Right atrium auricular region (tissue), 2 donors: ENCODE measurements at places on chromosomes 4 and X.

GRCh38 chr4:7837597-7838135 lies 102.0 kb downstream of the AFAP1 start:
- no peak for DNase-seq

DNA sequence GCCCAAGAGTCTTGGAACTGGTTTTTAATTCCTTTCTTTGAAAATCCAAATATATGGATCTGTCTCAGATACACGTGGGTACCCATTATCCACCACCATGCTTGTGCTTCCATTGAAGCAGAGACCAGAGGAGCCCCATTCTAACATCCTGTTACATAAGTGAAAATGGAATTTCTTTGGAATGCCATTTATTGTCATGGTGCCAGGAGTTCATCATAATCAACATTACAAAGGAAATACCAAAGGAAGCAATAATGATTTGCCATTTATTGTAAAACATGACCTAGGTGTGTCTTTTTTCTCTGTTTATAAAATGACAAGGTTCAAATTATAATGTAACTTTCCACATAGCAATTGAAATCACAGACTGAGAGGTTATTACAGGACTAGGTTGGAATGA lies 61.7 kb downstream of the PALLD start:
- no peak for DNase-seq

GRCh38 chrX:135982860-135983259 lies 2.4 kb upstream of the SLC9A6 start:
- DNase-seq: no peak

GRCh38 chrX:154378059-154378798 lies 866 bp upstream of the EMD start:
- no peak for DNase-seq

DNA sequence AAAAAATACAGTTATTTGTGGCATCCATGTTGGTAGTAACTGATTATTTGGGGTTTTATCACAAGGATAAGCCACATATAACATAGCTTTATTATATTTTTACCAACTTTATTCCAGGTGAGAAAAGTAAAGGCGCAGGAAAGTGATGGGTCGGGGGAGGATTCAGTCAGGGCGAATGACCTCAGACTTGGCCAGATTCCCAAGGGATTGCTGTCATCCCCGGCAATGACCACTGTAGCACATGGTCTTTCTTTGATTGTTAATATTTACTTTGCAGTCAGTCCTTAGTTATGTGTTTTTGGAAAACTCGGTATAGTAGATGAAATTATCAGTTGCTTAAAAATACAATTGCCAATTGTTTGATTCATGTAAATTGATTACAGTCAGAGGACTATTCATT lies 17.6 kb downstream of the GRIA3 start:
- no peak for DNase-seq

- no peak for DNase-seq
These were observed 30.4 kb downstream of the MAPK10 start for GRCh38 chr4:86329431-86329830.

DNA sequence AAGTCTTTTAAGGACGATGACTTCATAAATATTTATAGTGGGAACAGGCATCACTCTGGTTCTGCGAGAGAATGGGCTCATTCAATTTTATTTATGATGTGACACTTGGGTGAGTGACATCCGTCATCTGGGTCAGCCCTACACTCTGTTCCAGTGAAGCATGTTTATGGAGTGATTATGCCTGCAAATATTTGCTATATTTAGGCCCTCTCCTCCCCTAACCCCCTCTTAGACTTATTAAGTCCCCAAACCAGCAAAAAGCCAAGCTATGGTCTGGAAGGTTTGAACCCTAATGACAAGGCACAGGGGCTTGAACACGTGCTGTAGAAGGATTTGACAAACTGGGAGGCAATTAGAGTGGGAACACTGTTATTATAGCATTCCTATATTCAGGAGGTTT lies 55.9 kb downstream of the C4orf51 start:
- no peak for DNase-seq

- no peak for DNase-seq
These were observed 12.9 kb upstream of the ODAM start for GRCh38 chr4:70182517-70183167.

GRCh38 chr4:16827794-16828724 lies 70.4 kb downstream of the LDB2 start:
- no peak for DNase-seq

DNA sequence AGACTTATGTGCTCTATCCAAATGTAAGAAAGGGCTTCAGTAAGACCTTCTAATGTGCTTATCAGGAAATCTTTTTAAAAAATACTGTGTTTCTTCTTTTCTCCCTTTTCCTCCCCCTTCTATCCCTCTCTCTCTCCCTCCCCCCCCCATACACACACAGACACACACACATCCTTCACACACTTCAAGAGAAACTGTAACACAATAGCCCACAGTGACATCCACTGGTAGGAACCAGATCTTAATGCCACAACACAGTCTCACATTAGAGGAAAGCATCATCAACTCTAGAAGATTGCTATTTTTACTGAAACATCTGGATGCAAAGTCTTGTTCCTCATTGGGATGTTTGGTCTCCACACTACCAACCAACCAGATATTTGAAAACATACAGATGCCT lies 4.6 kb downstream of the PCDH19 start:
- DNase-seq: no peak

- no peak for DNase-seq
These were observed 76.4 kb downstream of the JAKMIP1 start for GRCh38 chr4:6123976-6124375.

DNA sequence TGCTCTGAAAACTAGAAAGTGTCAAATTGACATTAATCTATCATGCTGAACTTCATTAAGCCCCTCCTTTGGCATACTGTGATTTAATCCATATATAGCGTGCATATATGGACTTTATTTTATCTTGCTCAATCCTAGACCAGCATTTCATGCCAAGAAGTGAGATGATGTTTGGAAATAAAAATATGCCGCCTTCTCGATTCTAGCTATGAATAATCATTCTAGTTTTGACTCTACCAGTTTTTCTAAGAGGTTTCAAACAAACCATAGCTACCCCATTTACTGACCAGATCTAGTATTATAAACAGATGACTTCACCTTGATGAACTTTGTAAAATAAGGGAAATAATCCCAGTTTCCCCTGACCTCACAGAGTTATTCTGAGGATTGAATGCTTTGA lies 95.0 kb downstream of the ARX start:
- no peak for DNase-seq

DNA sequence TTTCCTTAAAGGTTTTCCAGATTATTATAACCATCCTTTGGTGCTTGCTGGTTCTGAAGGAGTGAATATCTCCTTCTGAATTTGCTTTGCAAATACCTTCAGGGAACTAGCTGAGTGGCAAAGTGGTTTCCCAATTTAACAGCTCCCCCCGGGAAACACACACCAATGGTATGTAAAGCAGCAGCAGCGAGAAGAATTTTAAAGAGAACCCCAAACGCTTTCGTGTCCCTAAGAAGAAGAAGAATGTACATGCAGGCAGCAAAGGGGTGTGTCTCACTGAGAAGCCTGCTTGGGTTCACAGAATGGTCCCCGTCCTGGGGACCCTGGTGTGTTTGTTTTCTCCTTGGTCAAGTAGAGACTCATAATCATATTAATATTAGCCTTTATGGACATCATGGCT lies 4.2 kb upstream of the AKAP17A start:
- peak; percentile 21 for DNase-seq

- DNase-seq: no peak
These were observed 392.8 kb upstream of the NR3C2 start for GRCh38 chr4:148834804-148835631.

GRCh38 chr4:143616771-143617170 lies 83.7 kb downstream of the FREM3 start:
- DNase-seq: no peak

GRCh38 chrX:36388901-36389300 lies 469.4 kb downstream of the CFAP47 start:
- no peak for DNase-seq

DNA sequence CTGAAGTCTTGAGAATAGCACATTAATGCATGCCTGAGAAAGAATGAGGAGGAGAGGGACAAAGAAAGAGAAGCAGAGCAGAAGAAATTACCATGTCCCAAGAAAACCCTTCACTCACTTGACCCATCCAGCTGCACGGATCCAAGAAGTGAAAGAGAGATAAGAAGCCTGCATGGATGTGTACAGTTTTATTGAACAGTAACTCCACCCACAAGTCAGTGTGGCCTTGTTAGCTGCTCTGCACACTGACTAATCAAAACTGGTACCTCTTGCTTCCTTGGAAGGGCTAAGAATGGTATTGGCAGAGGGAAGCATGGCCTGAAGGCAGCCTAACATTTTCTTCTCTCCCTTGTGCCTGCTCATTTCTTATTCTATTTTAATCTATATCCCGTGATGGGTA lies 163.9 kb downstream of the SLC7A11 start:
- no peak for DNase-seq

DNA sequence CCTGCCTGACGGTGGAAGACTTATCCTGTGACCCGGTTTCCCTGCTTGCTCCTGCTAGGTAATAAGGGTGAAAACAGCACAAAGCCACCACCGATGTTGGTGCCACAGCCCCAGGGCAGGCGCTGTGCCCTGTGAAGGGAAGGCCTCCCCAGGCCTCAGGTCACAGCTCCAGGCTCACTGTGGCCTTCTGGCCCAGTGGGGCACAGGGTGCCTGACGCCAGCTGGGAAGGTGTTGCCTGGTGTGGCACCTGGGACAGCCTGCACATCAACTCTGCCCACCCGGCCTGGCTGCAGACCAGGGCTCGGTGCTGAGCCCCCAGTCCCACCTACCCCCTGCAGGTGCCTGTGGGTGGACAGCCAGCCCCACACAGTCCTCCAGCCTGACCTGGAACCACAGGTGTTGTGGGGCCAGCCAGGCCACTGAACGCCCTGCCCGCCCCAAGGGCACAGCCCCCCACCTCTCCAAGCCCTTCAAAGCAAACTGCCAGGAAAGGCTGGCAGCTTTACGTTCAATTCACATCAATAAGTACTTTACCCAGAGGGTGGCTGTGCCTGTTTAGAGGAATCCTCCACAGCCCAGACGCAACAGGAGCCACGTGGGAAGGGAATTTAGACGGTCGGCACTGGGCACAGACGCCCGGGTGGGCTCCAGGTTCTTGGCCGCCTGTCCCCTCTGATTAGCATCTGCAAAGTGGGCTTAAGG lies 54.3 kb downstream of the ZFYVE28 start:
- DNase-seq: no peak

- no peak for DNase-seq
These were observed 8.0 kb downstream of the AMOT start for GRCh38 chrX:112832481-112833095.

DNA sequence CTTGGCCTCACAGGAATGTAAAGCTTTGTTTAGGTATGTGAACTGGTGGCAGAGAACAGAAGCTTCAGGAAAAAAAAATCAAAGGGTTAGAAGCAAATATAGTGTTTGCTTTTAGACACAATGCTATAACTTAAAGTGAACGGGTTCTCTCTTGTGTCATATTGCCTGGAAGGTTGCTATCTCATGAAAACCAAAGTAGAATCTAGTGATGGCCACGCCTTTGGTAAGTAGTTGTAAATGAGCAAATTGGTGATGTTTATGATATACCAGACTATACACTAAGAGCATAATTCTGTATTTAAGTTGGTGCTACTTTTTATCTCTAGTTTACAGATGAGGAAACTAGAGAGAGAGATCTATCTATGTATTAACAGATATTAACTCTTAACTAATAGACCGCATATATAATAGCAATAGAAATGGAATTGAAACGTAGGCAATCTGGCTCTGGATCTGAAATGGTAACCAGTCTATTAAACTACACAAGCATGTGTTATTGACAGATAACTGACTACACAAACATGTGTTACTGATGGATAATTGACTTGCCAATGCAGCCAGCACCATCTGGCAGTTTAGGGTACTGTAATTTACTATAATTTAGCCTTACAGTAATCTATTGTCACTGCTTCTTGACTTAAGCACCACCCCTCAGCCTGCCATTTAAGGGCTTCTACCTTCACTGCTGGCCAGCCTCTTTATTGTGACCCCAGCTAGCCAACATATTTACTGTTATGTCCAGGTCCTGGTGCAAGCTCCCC lies 40.8 kb downstream of the HCCS start:
- no peak for DNase-seq

- DNase-seq: no peak
These were observed 3.9 kb downstream of the ARL13A start for GRCh38 chrX:100973411-100973810.

GRCh38 chrX:1511150-1511549 lies 25.8 kb downstream of the P2RY8 start:
- DNase-seq: no peak

- no peak for DNase-seq
These were observed 408.6 kb upstream of the PABPC4L start for GRCh38 chr4:134610172-134610571.

- no peak for DNase-seq
These were observed 498.1 kb downstream of the NLGN4X start for GRCh38 chrX:5730556-5730955.

DNA sequence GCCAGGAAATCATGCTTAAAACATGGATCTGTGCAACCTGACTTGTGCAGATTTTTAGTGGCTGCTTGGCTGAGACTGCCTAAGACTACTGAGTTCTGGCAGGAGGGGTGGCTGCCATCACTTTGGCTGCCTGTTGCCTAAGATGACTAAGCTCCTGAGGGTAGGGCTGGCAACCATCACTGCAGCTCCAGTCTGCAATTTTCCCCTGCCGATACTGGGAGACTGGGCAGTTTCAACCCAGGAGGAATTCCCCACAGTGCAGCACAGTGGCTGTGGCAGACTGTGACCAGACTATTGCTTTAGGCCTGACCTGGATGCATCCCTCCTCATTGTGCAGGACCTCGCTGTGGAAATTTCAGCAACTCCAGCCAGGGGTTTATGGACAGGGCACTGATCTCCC lies 544.9 kb downstream of the ANKRD50 start:
- DNase-seq: no peak

DNA sequence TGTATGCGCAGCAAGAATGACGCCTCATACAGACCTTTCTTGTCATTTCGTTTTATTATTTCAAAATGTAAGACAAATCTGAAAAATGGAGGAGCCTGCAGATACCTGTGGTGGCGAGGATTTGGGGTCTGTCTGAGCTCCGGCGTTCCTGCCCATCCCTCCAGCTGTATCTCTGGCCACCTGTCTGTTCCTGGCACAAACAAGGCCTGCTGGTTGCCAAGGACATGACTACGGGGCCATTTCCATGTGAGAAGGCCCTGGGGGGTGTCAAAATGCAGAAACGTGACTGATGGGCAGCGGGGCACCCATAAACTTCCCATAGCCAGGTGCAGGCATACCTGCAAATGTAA lies 591 bp upstream of the TSPAN7 start:
- DNase-seq: no peak

- DNase-seq: no peak
These were observed 40.4 kb upstream of the BRS3 start for GRCh38 chrX:136447308-136447707.

DNA sequence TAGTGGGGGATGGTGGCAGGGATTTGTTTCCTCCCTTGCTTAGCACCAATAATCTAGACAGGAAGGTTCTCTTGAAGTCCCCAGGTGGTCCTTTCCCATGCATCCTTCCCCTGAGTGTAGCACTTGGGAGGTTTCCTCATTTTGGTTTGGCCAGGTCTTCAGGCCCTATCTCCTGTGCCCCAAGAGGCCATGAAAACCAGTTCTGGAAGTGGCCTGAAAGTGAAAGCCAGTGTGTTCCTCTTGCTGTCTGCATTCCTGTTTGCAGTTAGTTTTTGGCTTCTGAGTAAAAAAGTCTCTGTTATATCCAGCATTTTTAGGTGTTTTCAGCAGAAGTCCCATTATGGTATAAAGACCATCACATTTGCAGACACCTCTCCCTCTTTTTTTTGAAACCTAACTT lies 59.5 kb downstream of the MTM1 start:
- DNase-seq: no peak

- no peak for DNase-seq
These were observed 789.2 kb downstream of the KLHL13 start for GRCh38 chrX:117327373-117327772.
